ENCODE measurements at places on chromosomes 5 and 9. TPM values are rescaled to one million over a fixed set of nuclear protein-coding genes. Genes with fewer than 3 reads are reported as not detected.

Gene POLR3G
- total RNA-seq, result 75.4 TPM

Gene PCDHGA6
- total RNA-seq, result 1.5 TPM

Gene LRSAM1
- 15.0 TPM for total RNA-seq

Gene DAP
- 46.7 TPM for total RNA-seq

Gene SLC34A1
- not detected for total RNA-seq

Gene ODF2
- 15.7 TPM for total RNA-seq

All from H9 (cell line).